ENCODE measurements at places on chromosomes 2 and 18.

GRCh38 chr2:10254373-10255188, 48.1 kb upstream of the HPCAL1 start:
- DNase-seq: no peak

DNA sequence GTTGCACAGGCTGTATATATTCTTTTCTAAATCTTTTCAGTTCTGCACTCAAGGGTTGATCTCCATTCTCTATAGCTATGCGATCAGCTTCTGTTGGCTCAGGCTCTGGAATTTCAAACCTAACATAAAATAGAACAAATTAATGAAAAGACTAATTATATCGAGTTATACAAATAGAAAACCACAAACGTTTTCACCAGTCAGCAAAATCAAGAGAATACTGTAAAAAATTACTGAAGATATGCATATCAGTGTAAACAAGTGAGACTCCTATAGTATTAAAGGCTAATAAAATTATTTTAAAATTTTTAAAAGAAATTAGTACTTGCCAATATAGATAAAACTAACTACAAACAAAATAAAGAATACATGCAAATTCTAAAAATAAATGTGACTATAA, 107.0 kb downstream of the SOS1 start:
- DNase-seq: no peak

GRCh38 chr2:17791121-17791816, 25.0 kb upstream of the MSGN1 start:
- no peak for DNase-seq

- DNase-seq: no peak
These were observed 81.7 kb upstream of the CTAGE1 start for GRCh38 chr18:22499421-22499820.

DNA sequence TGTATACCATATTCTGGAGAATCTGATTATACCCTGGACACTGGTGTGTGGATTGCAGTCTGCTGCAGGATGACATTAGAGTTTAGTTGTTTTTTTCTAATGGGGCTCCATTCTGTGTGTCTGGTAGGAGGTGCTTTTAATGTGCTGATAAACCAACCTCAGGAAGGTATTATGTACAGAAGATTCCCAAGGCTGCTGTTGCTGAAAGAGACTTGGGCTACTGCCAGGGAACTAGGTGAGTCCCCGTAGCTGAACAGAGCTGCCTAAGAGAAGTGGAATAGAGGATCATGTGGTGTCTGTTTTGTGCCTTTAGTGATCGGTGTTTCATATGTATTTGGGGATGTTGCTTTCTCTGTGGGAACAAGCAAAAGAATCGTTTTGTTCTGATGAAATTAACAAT, 16.5 kb downstream of the SPATA3 start:
- no peak for DNase-seq

- no peak for DNase-seq
These were observed 409.8 kb downstream of the GPD2 start for GRCh38 chr2:156845806-156846558.

GRCh38 chr18:56086176-56086575, 498.2 kb upstream of the TCF4 start:
- DNase-seq: no peak

- DNase-seq: no peak
These were observed 31.4 kb upstream of the CTLA4 start for GRCh38 chr2:203835892-203836800.

DNA sequence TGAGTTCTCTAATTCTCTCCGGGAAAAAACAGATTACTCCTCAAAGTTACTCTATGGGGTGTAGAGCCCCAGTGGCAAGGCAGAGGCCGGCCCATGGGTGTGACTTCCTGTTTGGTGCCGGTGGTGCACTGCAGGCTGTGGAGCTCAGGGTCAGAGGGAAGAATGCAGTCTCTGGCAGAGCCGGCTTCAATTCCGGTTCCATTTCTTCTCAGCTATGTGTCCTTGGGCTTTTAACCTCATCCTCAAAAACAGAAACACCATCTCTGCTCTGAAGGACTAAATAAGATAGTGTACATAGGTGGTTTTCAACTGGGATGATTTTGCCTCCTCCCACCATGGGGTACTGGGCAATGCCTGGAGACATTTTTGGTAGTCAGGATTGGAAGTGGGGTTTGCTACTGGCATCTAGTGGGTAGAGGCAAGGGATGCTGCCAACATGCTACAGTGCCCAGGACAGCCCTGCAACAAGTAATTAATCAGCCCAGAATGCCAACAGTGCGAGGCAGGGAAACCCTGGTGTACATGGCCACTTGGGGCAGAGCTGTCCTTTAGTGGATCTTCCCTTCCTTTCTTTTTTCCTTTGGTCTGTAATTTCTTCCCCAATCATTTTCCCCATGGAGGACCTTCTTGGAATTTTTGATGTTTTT, 81.2 kb downstream of the INSIG2 start:
- DNase-seq: peak; percentile 21

DNA sequence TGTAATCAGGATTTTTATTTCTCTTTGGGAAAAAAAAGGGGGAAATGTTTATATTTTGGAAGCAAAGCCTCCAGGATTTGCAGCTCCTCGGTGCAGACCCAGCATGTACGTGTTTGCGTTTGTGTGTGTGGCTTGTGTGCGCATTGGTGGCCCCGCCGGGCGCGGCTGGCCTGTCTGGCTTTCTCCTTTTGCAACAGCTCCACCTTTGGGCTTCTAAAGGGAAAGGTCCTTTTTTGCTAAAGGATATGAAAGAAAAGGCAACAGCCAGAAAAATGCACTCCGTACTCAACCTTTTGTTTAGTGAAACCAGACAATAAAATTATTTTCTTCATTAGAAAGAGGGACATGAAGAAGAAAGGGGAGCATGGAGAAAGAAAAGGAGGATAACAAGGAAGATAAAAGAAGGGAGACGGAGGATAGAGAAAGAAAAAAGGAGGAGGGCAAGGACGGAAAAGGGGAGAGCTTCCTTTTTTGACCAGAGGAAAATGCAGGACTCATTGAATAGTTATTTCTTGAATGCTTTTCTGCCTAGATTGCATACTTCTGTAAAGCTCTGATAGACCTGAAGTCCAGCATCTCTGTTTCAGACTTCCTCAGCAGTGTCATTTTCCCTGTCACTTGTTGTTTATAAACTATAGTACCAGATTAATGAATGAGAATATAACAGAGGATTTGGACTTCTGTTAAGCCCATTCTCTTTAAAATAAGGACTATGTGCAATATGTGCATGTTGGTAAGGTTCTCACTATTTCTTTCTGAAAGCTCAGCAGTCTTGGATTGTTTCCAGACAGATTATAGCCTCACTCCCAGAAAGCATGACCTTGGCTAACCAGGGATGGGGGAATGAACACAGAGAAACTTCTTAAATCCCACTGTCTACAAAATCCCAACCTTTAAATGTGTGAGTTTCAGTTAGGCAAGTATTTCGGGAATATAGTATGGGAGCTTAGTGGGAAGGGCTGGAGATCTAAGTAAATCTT, 563.1 kb upstream of the PIK3C3 start:
- no peak for DNase-seq

GRCh38 chr2:213152065-213152794, 818 bp upstream of the IKZF2 start:
- peak; percentile 56 for DNase-seq

DNA sequence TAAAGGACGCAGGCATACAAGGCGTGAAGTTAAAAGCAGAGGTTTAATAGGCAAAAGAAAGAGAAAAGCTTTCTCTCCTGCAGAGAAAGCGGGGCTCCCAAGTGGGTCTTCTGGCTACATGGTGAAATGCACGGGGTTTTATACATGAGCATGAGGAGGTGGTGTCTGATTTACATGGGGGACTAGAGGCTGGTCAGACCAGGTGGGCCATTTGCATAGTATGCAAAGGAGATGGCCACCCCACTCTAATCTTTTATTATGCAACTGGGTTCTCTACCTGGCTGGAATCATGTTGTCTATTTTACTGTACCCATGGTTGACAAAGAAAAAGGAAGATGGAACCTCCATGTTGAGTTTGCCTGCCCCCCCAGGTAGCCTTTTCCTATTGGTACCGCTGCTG, 356.2 kb downstream of the KCNJ3 start:
- no peak for DNase-seq

- no peak for DNase-seq
These were observed 135.0 kb upstream of the DOK6 start for GRCh38 chr18:69265656-69266055.

DNA sequence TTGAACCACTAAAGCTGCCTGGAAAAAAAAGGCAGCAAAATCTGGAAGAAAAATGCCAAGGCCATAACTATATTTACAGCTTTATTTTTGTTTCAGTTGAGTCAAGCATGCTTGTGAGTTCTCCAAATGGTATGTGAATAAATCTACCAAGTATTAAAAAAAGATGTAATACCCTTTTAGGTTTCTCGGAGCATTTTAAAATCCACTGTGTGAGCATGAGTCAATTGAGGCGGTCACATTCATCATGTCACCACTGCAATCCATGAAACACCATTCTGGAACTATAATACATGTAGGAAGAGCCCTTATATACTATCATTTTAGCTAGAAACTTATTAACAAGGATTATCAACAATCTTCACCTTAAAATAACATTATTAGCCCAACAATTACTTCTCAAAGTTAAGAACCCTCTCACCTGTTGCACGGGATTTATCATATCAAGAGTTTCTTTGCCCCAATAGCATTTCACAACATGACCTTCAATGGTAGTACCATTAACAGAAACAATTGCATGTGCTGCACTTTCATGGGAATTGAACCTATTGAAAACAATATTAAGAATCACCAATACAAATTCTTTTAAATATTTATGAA, 24.2 kb upstream of the C2orf42 start:
- no peak for DNase-seq

GRCh38 chr2:134771313-134771801, 52.6 kb upstream of the TMEM163 start:
- DNase-seq: no peak

DNA sequence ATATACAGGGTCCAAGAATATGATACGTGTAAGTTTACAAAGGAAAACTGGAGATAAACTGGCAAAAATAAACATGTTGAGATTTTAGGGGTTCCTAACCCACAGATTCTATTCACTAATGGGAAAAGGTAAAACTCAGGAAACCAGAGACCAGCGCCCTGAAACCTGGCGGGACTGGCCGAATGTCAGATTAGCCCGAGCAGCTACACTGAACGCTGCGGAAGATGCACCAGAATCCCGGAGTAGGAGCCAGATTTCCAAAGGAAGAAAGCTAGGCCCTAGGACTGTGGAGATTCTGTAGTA, 679 bp upstream of the WDR75 start:
- no peak for DNase-seq

- no peak for DNase-seq
These were observed 149.6 kb downstream of the MYT1L start for GRCh38 chr2:2181493-2181892.

GRCh38 chr2:84494070-84494469, 22.2 kb upstream of the DNAH6 start:
- DNase-seq: no peak

DNA sequence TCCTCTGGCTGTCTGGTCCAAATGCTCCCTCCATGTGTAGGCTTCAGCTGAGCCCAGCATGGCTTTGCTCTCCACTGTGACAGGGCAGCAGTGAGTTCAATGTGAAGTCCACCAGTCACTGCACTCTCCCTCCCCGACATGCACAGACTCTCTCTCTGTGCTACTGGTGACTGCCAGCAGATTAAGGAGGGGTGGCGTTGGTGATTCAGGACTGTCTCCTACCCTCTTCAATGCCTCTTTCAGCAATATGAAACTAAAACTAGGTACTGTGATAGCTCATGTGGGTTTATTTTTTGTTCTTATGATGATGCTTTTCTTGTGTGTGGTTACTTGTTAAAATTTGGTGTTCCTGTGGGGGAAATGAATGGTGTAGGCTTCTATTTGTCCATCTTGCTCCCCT, 201.0 kb upstream of the RBMS1 start:
- DNase-seq: no peak

DNA sequence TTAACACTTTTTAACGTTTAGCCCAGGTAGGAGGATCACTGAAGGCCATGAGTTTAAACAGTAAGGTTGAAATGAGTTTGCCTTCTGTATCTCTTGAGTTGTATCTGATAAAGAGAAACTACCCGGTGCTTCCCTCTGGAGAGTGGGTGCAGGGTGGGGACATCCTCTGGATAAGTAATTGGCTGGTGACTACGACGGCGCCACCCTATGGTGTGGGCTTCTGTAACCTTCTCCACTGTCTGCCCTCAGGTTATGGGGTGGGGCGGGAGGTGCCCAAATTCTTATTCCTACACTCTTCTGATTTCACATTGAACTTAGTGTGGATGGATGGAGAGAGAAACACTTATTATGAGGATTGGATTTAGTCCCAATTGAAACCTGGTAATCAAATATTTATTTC, 68.8 kb downstream of the LDLRAD4 start:
- no peak for DNase-seq

- DNase-seq: no peak
These were observed 63.8 kb downstream of the TMEM237 start for GRCh38 chr2:201579536-201579935.

GRCh38 chr18:36403896-36404820, 106.6 kb downstream of the FHOD3 start:
- DNase-seq: no peak

DNA sequence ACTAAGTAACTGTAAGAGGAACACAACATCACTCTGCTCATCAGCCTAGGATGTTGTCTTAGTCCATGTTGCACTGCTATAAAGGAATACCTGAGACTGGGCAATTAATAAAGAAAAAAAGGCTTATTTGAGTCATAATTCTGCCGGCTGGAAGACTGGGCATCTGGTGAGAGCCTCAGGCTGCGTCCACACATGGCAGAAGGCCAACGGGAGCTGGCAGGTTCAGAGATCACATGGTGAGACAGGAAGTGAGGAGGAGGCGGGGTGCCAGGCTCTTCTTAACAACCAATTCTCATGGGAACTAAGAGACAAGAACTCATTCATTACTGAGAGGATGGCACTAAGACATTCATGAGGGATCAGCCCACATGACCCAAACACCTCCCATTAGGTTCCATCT, 46.8 kb downstream of the EPG5 start:
- DNase-seq: peak; percentile 11

- no peak for DNase-seq
These were observed 461.6 kb upstream of the CNTNAP5 start for GRCh38 chr2:123563515-123563914.

DNA sequence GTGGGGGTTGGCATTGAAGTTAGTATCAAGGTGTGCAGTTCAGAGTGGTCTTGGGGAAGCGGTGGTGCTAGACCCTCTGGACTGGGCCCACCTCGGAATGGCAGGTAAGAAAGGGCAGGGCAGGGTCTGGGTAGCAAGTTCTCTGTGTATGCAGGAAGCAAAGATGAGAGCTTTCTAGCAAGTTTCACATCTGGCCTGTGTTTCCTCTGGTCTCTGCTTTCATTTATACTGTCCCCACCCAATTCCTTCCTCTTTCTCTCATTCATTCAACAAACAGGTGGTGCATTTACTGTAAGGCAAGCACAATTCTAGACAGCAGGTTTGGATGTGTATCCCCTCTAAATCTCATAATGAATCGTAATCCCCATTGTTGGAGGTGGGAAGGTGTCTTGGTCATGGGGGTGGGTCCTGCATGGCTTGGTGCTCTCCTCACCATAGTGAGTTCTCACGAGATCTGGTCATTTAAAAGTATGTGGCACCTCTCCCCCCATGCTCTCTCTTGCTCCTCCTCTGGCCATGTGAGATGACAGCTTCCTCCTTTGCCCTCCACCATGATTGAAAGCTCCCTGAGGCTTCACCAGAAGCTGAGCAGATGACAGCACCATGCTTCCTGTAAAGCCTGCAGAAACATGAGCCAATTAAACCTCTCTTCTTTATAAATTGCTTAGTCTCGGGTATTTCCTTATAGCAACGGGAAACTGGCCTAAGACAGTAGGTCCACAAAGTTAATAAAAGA, 51.8 kb downstream of the PKDCC start:
- DNase-seq: peak; percentile 22
